ENCODE measurements at places on chromosomes 2 and 18. TPM values are rescaled to one million over a fixed set of nuclear protein-coding genes. Genes with fewer than 3 reads are reported as not detected.

The DCAF17 gene
- 28.1 TPM for total RNA-seq

The ACOXL gene
- 33.3 TPM for total RNA-seq

The KIAA2012 gene
- total RNA-seq = not detected

The KRTCAP3 gene
- total RNA-seq = 57.3 TPM

The CCBE1 gene
- total RNA-seq = 0.46 TPM

The LRRC30 gene
- total RNA-seq = not detected

DNA sequence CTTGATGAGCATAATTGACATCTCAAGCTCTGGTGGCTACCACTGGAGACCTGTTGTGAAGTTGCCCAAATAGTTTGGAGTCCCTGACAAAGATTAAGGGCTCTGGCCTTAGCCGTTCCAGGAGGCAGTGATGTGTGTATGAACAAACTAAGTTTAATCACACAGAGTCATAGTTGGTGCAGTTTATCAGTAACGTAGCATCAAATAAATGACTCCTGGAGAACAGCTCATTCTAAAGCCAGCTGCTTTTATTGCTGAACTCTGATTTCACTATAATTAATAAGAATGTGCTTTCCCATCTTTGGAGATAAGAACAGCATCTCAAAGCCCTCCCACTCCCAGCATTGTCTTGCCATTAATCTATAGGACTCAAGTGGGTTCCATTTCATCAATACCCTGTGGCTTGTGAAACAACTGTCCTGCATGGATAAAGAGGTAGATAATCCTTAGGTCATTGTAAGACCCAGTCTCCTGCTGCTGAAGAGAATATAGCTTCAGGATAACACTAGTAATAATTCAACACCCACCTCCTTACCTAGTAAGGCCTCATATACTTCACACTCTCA is 211.4 kb upstream of the THUMPD2 start:
- no peak overlapping the region for H3K27ac ChIP-seq
- peaks cover 2% of the 10 kb centered on the region for H3K4me1 ChIP-seq
- no peak for DNase-seq
- H3K27me3 ChIP-seq = no peaks in the 10 kb centered on the region
- H3K36me3 ChIP-seq = no peaks in the 10 kb centered on the region

DNA sequence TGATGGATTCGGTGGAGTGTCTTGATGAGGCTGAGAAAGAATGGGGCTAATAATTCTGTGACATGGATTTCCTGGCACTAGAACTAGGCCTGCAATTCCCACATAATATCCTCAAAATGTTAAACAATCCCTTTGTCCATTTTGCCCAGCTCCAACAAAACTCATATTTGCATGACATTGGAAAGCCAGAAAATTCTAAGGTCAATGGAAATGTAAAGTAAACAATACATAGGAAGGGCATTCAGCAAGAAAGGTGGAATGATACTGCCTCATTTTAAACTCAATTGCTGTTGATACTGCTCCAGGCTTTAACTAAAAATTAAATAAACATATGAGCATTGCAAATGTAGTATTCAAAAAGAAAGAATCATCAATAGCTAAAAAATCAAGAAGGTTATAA is 434.8 kb upstream of the SLC8A1 start:
- H3K27me3 ChIP-seq = no peaks in the 10 kb centered on the region
- H3K27ac ChIP-seq = no peak overlapping the region
- no peaks in the 10 kb centered on the region for H3K4me1 ChIP-seq
- DNase-seq = no peak
- H3K4me3 ChIP-seq = no peak overlapping the region
- peaks cover 13% of the 10 kb centered on the region for H3K36me3 ChIP-seq

DNA sequence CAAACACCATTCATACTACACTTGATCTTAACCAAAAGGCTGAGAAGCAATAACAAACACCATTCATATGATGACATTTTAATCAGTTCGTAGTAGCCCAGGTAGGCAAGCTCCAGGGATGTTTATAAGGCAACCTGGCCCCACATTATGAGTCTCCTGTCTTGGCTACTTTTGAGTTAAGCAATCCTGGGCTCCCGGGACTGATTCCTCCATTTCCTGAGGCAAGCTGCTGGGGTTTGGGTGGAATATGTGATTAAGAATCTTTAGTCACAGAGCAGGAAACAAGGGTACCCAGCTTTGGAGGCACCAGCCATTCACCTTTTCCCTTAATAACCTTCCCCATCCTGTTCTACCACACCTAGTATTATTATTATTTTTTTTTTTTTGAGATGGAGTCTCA is 24.5 kb upstream of the SPRED2 start:
- no peak for DNase-seq
- no peak overlapping the region for H3K27ac ChIP-seq
- no peak overlapping the region for H3K4me3 ChIP-seq
- no peaks in the 10 kb centered on the region for H3K36me3 ChIP-seq
- no peaks in the 10 kb centered on the region for H3K4me1 ChIP-seq
